ENCODE measurements at places on chromosomes 2 and 18. TPM values are rescaled to one million over a fixed set of nuclear protein-coding genes. Genes with fewer than 3 reads are reported as not detected.

The LRRC30 gene
- total RNA-seq = not detected

GRCh38 chr2:68279691-68280090 lies 27.4 kb upstream of the PPP3R1 start:
- DNase-seq = no peak

The ADGRF3 gene
- 0.56 TPM for total RNA-seq

DNA sequence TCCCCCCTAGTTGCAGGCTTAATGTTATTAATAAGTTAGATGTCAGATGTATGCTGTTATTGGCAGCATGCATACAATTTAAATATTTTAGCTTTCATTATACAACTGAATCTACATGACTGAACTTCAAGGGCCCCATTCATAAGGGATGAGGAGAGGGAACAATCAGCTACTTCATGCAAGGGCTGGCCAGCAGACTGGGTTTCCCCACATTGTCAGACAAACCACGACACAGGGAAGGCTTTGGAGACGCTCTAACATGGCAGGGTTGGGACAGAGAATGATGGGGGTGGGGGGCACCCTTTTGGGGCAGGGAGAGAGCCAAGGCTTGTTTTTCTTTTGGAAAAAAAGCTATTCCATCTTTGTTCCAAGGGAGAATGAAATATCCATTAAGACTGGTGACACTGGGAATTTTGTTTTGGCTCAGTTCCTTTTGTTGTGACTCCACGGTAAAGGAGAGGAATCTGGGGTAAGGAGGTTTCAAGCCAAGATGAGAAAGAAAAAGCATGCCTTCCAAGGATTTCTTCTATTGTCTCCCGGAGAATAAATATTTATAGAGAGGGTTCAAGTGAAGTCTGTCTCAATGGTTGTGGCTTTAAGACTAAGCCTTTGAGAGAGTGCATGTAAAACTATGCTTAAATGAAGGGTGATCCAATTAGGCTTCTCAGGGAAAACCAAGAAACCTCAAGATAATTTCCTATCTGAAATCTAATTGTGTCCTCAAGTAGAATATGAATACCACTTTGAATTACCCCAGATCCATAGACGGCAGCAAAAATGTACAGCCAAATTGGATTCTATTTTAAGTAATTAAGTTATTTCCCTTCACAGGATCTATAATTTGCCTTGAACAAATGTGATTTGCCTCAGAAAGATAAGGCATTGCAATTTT lies 5.4 kb downstream of the CXCR4 start:
- DNase-seq = no peak

GRCh38 chr2:57809230-57809629 lies 237.4 kb upstream of the VRK2 start:
- DNase-seq = no peak

Data from Right ventricle myocardium superior (tissue), 1 donor.